ENCODE measurements at places on chromosomes 6 and 20.

GRCh38 chr20:63857764-63858392, 3.4 kb upstream of the ABHD16B start:
- DNase-seq: peak; percentile 25

GRCh38 chr6:157974967-157975366, 6.7 kb upstream of the SYNJ2 start:
- no peak for DNase-seq

DNA sequence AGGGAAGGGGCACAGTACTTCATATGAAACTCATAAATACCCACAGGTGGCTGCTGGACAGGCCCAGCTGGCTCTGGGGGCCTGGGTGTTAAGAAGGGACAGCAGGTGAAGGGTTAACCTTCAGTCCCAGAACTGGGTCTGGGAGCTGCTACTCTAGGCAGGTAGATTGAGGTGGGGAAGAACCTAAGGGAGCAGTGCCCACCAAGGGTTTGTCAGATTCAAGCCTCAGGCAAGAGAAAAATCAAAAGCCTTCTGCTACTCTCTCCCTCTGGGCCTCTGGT, 5.6 kb downstream of the RPL10A start:
- DNase-seq: no peak

GRCh38 chr20:43579861-43580793, 10.6 kb upstream of the IFT52 start:
- peak; percentile 93 for DNase-seq

- DNase-seq: no peak
Measured at GRCh38 chr6:148867862-148868261, 121.0 kb downstream of the UST start.

GRCh38 chr6:22789315-22789714, 219.9 kb downstream of the HDGFL1 start:
- DNase-seq: no peak

- no peak for DNase-seq
Measured at GRCh38 chr20:24131281-24131680, 142.7 kb upstream of the GGTLC1 start.

DNA sequence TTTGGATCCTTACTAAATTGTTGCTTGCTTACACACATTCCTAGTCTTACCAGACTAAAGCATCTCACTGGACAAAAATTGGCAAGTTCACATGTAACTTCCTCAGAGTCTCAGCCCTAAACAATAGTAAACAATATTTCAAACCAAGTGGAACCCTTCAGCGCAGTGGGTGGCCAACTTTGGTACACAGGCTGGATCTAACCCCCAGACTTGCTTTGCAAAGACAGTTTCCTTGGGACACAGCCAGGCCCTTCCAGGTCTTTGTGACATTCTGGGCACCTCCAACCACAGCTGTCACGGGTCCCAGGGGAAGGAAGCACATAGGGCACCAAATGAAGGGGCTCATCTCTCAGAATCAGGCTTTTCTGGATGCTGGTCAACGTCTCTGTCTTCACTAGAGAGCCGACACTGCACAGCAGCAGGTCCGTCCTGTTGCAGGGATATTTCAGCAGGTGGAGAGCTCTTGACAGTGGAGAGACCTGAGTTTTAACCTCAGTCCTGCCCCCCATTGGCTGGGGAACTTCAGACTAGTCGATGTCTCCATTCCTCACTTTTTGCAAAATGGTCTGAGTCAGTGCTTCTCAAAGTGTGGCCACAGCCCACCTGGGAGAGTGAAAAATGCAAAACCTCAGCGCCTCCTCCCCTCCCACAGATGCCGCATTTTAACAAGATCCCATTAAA, 91.4 kb downstream of the BFSP1 start:
- no peak for DNase-seq

DNA sequence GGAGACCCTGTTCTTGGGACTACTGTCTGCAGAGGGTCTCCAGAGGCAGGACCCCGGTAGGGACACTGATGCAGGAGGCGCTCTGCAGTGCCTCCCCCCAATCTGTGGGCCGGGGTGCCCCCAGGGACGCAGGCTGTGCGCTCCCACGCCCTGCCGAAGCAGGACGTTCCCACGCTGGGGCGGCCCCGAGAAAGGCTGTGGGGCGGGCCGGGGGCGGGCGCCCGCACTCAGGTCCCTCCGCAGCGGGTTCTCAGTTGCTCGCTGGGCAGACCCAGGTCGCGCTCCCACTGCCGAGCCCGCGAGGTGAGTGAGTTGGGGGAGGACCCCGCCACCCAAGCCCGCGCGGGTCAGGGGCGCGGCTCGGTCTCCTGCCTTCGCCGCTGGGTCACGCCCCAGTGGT, at the start of gene COX4I2:
COX4I2 (plus strand) TSS at position 253 of the 400 bp plus-strand sequence. CDS start 1,106 bp downstream, outside the sequence.
- DNase-seq: no peak

DNA sequence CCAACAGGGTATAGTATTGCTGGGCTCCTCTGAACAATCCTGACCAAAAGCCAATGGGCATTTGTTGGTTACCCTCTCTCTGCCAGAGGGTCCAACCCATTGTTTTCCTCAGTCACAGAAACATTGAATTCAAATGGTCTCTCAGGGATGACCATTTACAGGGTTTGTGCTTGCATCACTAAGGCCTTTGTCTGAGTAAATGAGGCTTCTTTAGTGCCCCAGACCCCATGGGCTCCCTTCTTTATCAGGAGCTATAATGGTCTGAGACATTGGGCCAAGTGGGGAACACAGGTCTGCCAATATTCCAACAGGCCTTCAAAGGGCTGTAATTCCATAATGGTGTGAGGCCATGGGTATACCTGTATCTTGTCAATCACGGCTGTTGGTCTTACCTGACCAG, 27.1 kb downstream of the GSTA2 start:
- DNase-seq: no peak

- peak; percentile 73 for DNase-seq
Measured at GRCh38 chr6:42569102-42570028, 5.5 kb downstream of the UBR2 start.

DNA sequence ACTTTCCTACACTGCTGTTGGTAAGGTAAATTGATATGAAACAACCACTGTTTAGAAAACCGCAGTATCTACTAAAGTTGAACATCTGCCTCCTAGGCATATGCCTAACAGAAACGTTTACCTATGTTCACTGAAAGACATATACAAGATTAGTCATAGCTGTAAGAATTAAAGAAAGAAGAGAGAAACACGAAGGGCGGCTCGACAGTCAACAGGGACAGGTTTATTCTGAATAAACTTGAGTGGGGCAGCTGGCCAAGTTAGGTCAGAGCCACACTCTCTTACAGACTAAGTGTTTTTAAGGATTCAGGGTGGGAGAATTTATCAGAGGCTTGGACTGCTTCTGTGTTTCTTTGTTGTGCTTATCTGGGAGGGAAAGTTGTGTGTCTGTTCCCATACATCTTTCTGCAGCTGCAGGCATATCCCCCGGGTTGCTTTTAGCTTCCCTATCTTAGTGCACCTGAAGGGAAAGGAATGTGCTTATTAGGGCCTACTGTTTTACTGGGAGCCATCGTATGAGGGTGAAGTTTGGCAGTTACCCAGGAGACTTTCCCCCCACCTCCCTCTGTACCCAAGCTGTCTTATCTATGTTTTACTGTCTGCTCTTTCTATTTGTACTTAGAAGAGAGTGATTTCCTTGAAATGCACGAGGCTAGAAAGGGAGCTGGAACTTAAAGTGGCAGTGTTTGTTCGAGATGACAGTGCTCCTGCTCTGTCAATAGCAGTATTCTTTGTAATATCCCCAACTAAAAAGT, 20.4 kb downstream of the PROCR start:
- no peak for DNase-seq

DNA sequence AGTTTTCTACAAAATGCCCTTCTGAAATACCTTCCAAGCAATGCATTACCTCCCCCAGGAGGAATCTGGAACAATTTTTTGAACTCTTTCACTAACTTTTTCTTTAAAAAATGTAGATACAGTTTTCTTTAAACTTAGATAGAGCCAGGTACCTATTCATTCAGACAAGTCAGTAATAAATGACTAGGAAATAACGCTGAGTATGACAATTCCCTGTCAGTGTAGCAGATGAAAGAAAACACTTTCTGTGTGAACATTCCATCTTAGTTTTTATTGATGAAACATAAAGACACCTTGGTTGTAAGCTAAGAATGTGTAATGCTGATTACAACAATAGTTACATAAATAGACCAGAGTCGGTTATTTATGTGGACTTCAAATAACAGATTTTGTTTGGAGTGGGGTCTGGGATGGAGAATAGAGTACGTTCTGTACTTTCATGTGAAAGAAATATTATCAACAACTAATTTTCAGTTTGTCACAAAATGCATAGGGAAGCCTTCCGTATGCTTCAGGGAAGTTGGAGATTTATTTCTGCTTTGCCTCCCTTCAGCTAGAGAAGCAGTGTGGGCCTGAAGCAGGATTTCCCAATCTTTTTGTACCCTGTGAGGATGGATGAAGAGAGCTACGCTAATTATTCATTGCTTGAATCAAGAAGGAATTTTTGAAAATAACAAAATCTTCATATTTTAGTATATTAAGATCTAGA, 19.2 kb upstream of the QKI start:
- no peak for DNase-seq

DNA sequence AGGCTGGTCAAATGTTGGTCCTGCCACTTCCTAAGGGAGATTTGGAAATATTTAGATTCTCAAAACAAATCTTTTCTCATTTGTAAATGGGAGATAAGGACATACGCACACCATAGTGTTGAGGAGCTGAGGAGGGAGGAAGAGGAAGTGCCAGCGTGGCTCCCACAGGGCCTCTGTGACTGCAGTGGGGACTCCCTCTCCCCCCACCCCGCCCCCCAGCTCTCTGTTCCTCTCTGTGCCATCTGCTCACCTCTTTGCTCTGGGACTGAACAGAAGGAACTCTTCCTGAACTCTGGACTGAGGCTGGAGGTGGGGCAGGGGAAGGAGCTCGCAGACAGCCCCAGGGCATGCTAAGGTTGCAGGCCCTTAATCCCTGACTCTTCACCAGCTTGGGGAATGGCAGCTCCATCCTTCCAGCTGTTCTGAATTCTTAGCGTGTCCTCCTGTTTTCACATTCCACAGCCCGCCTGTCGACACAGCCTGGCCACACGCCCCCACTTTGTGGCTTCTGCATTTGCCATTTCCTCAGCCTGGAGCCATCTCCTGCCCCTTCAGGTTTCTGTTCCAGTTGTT, 11.4 kb downstream of the DDX27 start:
- peak; percentile 74 for DNase-seq

DNA sequence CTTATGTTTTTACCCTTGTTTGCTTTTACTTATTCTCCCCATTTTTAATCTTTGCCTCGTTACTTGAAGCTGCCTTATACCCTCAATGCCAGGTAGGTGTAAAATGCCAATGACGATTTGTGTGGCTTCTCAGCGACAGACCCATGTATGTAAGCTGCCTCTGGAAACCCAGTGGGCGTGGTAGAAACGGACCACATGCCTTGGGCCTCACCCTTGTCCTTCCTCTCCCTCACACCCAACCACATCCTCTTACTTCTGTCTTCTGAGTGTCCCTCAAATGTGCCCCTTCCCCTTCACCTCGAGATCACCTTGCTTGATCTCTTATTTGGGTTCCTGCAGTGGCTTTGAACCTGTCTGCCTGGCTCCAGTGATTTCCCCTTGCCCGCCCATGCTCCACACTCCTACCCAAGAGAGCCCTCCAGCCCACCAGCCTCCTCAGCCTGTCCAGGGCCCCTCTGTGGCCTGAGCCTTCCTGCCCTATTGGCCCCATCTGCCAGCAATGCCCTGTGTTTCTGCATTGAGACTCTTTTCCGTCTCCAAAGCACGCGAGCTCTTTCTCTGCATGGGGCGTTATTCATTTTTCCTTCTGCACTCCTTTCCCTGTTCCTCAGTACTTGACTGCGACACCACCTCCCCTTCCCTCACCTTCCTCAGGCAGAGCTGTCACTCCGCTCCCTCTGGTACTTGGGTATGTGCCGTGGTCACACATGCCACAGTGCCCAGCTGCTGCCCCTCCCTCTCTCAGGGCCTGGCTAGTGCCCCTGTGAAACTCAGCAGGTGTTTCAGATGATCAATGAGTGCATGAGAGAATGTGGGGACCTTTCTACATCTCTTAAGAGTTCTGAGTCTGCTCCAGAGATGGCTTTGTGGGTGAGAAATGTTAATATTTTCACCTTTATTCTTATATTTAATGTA, 115.4 kb downstream of the SLX4IP start:
- DNase-seq: peak; percentile 82

DNA sequence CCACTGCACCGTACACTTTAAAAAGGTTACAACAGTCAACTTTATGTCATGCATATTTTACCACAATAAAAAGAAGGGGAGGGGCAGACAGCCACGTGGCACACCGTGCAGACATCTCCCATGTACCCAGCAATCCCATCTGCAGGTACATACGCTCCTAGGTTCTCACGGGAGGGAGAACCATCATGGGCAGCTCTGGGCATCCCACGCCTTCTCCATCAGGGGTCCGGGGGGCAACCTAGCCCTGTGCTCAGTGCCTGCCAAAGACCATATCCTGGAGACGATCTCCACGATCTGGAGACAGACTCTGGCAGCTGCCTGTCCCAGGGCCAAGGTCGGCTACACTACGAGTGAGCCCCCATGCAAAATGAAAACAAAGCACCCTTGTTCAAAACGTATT, 2.5 kb upstream of the BNIP5 start:
- DNase-seq: no peak

DNA sequence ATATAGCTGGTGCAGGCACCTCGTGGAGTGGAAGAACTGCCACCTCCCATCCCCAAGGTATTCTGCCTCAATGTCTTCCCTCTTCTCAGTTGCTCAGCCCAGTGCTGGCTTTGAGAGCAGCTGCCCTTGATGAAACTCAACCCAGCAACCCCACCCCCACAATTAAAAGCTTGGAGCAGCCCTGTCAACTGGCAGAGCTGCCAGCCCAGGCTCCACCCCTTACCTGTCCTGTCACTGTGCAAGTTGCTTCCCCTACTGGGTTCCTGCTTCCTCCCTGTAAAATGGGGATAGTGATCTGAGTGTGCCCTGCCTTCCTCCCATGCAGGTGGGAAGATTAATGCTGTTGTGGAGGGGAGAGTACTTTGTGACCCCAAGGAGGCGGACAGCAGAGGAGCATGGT, 4.5 kb downstream of the TMEM63B start:
- DNase-seq: no peak

GRCh38 chr6:168200571-168201134, 118.9 kb downstream of the DACT2 start:
- no peak for DNase-seq

GRCh38 chr6:83057705-83058321, 7.8 kb downstream of the UBE3D start:
- peak; percentile 63 for DNase-seq

DNA sequence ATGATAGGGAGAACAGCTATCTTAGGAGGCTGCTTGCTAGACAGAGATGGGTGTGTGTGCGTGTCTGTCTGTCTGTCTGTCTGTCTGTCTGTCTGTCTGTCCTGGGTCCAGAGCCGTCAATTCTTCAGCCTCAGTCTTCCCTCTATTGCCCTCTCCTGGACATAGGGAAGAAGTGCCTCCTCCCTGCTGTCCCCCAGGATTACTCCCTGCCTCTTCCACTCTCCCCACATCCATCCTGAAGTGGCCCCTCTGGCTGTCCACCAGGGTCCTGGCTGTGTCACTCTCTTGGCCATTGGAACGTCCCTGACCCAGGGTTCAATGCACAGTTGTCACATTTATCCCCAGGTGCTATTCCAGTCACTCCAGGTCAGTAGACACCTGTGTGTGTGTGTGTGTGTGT, 10.2 kb downstream of the TREML2 start:
- DNase-seq: no peak
